ENCODE measurements at places on chromosomes 11 and 22.

- no peak for DNase-seq
Measured at GRCh38 chr11:40285558-40285957, 1173.9 kb downstream of the LRRC4C start.

GRCh38 chr11:62911137-62912130 lies 9.7 kb downstream of the CHRM1 start:
- no peak for DNase-seq

GRCh38 chr11:27246925-27247324 lies 116.1 kb downstream of the CCDC34 start:
- DNase-seq, result no peak

DNA sequence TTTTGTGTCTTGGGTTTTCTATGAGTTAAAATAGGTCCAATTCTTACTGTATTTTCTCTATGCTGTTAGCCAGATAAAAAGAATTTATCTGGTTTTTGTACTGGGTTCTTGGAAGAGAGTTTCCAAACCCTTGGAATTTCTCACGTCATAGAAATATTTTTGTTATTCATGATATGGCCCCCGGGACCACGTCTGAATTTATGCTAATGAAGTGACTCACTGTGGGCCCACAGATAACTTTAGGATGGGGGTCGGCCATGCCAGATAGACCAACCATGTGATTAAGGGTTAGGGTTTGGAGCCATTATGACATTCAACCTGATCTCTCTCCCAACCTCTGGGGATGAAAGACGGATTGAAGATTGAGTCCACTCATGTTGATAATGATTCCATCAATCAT lies 35.6 kb upstream of the DDI1 start:
- no peak for DNase-seq

DNA sequence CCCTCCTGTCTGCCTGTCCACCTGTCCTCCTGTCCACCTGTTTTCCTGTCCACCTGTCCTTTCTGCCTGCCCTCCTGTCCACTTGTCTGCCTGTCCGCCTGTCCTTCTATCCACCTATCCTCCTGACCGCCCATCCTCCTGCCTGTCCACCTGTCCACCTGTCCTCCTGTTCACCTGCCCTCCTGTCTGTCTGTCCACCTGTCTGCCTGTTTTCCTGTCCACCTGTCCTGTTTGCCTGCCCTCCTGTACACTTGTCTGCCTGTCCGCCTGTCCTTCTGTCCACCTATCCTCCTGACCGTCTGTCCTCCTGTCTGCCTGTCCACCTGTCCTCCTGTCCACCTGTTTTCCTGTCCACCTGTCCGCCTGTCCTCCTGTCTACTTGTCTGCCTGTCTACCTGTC lies 682.8 kb downstream of the TBC1D22A start:
- no peak for DNase-seq

DNA sequence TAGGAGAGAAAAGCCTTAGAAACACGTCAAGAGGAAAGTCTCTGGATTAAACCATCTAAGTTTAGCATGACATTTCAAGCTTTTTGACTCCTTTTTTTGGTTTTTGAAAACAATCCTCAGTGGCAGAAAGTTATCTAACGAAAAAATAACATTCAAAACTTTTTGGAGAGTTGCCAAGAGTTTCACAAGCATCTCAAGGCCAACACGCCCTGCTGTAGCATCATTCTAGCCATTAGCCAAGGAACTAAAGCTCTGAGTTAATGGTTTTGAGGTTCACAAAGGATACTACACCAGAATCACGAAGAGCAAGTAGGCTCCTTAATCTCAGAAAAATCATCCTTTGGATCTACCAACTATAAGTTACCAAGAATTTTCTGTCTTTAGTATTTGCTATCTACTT lies 94.8 kb downstream of the PICALM start:
- no peak for DNase-seq

- DNase-seq, result no peak
Measured at GRCh38 chr11:76164081-76164480, 42.2 kb downstream of the WNT11 start.

GRCh38 chr22:28953976-28954880 lies 70.9 kb downstream of the ZNRF3 start:
- no peak for DNase-seq

DNA sequence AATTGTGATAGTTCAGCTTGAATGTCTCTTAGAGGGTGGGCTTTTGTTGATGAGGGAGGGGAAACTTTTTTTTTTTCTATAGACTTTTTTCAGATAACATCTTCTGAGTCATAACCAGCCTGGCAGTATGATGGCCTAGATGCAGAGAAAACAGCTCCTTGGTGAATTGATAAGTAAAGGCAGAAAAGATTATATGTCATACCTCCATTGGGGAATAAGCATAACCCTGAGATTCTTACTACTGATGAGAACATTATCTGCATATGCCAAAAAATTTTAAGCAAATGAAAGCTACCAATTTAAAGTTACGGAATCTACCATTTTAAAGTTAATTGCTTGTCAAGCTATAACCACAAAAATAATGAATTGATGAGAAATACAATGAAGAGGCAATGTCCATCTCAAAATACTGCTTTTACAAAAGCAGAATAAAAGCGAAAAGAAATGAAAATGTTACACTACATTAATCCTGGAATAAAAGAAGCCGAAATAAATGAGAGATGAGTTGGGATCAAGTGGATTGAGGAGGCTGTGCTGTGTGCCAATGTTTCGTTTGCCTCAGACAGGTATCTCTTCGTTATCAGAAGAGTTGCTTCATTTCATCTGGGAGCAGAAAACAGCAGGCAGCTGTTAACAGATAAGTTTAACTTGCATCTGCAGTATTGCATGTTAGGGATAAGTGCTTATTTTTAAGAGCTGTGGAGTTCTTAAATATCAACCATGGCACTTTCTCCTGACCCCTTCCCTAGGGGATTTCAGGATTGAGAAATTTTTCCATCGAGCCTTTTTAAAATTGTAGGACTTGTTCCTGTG lies 3.9 kb downstream of the MALAT1 start:
- DNase-seq, result peak; percentile 51

GRCh38 chr11:76783896-76784813 lies 999 bp downstream of the TSKU start:
- DNase-seq, result no peak

- DNase-seq, result peak; percentile 93
Measured at GRCh38 chr11:85752890-85753581, 57.9 kb downstream of the SYTL2 start.

DNA sequence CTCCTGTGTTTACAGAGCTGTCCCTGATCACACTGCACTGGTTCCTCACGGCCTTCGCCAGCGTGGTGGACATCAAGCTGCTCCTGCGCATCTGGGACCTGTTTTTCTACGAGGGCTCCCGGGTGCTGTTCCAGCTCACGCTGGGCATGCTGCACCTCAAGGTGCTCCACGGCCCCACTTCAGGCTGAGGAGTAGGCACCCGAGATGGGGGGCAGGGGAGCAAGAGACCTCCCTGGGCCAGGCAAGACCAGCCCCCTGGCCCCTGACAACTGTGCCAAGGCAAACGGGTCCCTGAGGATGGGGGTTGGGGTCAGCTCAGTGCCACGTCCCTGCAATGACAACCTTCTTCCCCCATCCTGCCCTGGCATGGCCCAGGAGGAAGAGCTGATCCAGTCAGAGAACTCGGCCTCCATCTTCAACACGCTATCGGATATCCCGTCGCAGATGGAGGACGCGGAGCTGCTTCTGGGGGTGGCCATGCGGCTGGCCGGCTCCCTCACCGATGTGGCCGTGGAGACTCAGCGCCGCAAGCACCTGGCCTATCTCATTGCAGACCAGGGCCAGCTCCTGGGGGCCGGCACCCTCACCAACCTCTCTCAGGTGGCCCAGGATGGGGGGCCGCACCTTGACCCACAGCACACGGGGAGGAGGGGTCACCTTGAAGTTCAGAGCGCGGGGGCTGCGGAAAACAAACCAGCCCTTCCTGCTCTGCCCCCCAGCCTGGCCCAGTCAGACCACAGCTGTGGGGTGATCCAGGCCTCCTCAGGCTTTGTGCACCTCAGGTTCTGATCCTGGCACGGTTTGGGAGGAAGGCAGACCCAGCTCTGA lies 35.9 kb downstream of the SGSM3 start:
- no peak for DNase-seq
